ENCODE measurements at places on chromosomes 1 and 21.

DNA sequence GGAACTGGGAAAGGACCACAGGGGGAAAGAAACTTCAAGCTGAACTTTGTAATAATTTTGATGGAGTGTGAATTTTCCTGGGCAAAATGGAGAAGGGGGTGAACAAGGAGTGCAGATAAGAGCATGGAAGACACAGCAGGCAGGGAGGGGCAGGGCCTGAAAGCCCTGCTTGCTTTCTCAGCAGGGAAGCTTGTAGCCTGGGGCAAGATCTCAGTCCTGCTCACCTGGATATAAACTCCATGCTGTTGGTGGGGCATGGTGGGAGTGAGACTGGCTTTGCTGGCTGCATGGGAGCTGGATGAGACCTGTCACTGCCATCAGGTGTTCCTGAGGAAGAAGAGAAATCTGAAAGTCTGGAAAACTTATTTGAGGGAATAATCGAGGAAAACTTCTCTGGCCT is 58.7 kb upstream of the RC3H1 start:
- no peak for DNase-seq

DNA sequence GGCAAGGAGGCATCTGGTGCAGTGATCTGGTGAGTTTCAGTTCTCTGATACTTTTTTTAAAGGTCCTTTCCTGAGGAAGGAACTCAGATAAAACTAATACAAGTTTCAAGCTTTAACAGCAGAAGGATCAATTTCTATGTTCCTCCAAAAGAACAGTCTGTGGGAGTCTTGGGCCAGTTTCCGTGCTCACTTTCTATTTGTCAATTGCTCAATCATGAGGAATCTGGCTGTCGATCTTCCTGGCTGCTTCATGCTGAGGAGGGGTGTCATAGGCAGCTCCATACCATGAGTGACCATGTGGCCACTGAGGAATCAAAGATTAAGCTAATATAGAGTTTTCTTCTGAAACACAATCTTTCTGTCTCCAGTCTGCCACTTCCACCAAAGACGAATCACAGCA is 11.4 kb upstream of the TMEM125 start:
- DNase-seq: no peak

- no peak for DNase-seq
Observed at GRCh38 chr1:36764798-36765197, 269.5 kb downstream of the GRIK3 start.

GRCh38 chr1:232368821-232369321 is 261.1 kb downstream of the SIPA1L2 start:
- no peak for DNase-seq

GRCh38 chr1:9200441-9200840 is 34.1 kb upstream of the H6PD start:
- no peak for DNase-seq

GRCh38 chr1:39277879-39278278 is 73.4 kb downstream of the MACF1 start:
- DNase-seq: no peak

DNA sequence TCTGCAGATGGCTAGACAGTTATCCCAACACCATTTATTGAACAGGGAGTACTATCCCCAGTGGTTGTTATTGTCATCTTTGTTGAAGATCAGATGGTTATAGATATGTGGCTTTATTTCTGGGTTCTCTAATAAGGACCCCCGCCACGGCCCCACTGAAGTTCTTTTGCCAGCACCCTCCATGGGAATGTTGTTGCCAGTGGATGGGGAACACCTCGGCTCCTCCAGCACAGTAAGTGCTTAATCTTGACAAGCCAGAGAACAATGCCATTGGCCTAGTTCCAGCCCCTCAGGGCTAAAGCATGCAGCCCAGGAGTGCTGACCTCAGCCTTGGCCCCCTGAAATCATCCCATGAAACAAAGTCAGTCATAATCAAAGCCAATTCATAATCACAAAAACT is 337.6 kb downstream of the AGBL4 start:
- DNase-seq: no peak

GRCh38 chr1:246437961-246438360 is 69.1 kb downstream of the SMYD3 start:
- DNase-seq: no peak

- no peak for DNase-seq
Observed at GRCh38 chr1:155983191-155984024, 5.1 kb upstream of the ARHGEF2 start.

GRCh38 chr1:186481303-186481888 is 20.5 kb upstream of the PDC start:
- no peak for DNase-seq

- DNase-seq: no peak
Observed at GRCh38 chr21:37871121-37871862, 45.0 kb downstream of the KCNJ6 start.

Measured in stimulated activated CD4-positive, alpha-beta T cell treated with anti-CD3 and anti-CD28 coated beads, Interleukin-1b, Interleukin-23, amount 100 ng/mL, for 1 hour (primary cell).